ENCODE measurements at places on chromosomes 2 and 18. TPM values are rescaled to one million over a fixed set of nuclear protein-coding genes. Genes with fewer than 3 reads are reported as not detected.

DNA sequence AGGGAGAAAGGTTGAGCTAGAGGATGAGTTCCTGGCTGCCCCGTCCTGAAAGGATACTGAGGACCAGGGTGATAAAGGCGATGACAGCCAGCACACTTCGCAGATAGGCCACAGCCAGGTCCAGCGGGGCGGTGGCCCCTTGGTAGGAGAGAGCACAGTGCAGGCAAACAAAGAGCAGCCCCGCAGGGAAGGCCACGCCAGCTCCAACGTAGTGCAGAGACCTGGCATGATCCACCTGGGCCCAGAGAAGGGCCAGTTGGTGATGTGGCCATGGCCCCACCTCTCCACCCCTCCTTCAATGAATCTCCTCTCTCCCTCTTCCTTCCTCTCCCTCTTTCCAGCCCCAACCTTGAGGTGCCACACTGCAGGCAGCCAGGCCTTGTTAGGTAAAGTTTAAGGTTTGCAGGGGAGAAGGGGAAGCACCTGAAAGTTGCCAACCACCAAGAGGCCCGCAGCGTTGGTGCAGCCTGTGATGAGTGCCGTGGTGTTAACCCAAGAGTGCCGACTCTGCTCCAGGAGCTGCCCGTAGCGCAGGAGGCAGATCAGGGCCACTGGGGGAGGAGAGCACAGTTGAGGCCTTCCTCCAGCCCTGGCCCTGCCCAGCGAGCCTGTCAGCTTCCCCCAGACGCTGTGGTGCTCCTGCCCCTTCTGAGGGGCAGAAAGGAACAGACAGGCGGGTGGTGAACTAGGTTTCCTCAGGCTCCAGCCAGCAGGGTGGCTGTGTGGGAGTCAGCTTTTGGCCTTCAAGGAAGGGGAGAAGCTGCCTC lies 2.8 kb downstream of the TMEM150A start:
- DNase-seq, result no peak

Gene LYG1
- 0.59 TPM for total RNA-seq

DNA sequence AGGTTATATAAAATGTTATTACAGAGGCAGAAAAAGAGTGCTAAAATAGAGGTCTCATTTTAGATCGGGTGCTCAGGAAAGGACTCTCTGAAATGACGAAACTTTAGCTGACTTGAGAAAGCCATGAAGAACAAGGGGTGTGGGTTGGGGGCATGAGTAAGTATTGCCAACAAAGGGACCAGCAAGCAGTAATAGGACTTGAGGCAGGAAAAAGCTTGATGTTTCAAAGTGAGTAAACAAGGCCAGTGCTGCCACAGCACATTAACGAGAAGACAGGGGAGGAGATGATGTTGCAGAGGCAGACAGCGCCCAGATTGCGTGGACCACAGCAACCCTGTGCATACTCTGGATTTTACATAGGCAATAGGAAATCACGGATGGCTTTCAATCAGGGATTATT lies 318.8 kb downstream of the ZEB2 start:
- DNase-seq, result no peak

Gene LAMA3
- total RNA-seq, result 60.6 TPM

DNA sequence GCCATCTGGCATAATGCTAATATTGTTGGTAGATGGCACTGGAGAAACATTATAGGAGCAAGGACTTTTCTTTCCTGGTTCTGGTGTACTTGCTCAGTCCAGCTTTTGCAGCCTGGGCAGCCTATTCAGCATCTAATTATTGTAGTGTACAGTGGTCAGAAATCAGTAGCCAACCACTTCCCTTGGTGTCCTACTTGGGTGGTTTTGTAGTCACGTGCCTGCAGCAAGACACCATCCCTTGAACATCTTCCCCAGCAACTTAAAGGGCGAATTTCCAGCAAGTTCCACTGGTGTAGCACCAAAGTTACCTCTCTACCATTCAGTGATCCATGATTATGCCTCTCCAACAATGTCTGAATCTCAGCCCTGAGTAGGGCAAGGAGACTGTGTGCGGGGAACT lies 557.6 kb downstream of the SATB2 start:
- no peak for DNase-seq

Gene CIB4
- not detected for total RNA-seq

- DNase-seq, result no peak
Measured at GRCh38 chr2:177998006-177998405, 74.6 kb downstream of the PDE11A start.

Gene GAL3ST2
- 0.30 TPM for total RNA-seq

DNA sequence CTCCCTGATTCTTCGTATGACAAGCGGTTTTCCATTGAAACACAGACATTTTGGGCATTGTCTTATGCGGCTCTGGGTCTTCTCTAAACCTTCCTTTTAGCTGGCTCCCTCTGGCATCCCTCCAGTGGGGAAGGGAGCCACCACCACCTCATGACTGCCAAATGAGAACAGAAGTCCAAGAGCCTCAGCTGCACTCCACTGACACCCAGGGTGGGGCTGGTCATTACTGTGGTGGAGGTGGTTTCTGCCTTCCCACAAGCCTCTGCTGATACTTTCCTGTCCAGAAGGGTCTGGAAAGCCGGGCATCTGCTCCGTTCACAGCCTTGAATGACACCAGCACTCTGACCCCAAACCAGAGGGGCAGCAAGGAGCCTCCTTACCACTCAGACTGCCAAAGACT lies 213.5 kb downstream of the ZNF516 start:
- no peak for DNase-seq

Gene DNAH6
- 0.30 TPM for total RNA-seq

DNA sequence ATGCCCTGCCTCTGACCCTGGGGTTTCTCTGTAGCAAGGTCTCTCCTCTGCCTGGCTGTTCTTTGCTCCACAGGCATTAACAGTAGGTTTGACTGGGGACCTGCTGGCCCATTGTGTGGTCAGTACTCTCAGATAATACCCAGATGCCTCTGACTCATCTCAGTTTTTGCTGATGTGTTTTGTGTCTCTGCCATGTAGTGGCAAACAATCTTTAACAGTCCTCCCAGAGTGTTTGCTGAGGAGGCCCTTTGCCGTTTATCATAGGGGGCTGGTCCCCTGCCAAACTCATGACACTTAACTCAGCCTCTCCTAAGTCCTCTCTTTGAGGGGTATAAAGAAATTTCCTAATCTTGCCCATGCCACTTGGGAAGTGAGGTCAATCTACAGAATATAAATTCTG lies 793.7 kb upstream of the FANCL start:
- no peak for DNase-seq

GRCh38 chr2:160306985-160307384 lies 106.9 kb upstream of the ITGB6 start:
- peak; percentile 83 for DNase-seq

- peak; percentile 5 for DNase-seq
Measured at GRCh38 chr2:151353995-151354394, 3.4 kb upstream of the TNFAIP6 start.
